ENCODE measurements at places on chromosomes 1 and 21.
A peak's percentile ranks its signal among the peaks of the same experiment; 100 is the strongest.

DNA sequence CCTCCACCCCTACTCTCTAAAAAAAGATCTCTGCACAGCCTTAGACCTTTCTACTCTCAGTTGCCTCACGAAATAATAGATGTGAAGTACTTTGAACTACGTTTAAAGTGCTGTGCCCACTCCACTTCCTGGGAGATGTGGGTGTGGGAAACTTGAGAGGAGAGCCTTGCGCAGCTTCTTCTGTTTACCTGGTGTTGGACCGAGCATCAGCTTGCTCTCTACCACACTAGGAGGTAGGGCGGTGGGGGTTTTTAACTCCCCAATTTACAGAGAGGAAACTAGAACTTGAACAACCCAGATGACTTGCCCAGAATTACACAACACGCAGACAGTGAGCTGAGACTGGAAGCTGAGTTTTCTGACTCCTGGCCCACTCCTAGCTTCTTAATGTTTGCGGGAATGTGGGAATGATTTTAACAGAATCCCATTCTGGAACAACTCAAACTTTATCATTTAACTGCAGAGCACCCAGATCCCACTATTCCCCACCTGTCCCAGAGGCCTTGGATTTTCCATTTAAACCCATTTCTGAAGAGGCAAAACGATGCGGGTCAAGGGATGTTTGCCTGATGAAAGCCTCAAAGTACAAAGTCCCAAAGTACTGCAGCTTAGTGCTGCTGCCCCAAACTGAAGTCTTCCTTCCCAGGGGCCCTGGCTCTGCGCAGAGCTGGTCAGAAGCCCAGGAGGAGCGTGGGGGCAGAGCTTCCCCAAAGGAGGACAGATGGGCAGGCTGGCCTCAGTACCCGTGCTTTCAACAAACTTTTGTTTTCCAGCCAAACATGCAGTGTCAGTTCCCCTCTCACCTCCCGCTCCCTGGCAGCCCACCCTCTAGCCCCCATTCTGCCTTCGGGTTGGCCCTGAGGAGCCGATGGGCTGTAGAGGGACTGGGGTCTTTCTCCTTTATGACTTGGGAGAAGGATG lies 19.0 kb downstream of the BTG2 start:
- peak; percentile 32 for DNase-seq

DNA sequence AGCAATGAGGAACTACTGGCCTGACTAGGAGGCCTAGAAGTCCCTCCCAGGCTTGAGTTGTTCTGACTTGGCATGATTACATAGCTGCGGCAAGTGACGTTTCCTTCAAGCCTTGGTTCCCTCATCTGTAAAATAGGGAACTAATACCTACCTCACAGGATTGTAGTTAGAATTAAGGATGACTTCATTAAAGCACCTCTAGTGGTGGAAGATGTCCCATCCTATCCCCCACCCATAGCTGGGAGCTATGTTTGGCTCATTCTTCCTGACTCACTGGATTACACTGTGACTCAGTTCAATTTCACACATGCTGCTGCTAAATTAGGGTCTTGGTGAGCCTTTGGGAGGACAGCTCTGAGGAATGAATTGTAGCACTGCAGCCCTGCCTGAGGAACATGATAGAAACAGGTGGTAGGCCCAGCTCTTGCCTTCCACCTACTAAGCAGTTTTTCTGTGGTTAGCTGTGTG lies 6.0 kb upstream of the SHISA4 start:
- no peak for DNase-seq

- no peak for DNase-seq
These were observed 41.0 kb downstream of the CEP350 start for GRCh38 chr1:179995576-179995975.

- DNase-seq, result no peak
These were observed 37.4 kb downstream of the CITED4 start for GRCh38 chr1:40824591-40825434.

DNA sequence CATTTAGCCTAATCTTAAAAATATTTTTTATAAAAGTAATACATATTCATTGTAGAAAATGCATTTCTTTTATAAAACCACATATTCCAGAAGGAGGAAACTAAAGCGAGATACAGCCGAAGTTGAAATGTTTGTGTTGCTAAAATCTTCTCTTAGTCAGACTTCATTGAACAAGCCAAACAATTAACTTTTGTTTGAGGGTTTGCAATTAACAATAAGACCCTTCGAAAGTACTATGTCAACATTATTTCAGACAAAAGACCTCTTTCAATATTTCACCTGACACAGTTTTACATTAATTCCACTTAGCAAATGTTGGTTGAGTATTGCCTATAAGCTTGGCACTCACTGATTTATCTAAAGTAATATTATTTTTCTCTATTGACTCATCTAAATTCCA lies 354.0 kb upstream of the ADAMTS5 start:
- no peak for DNase-seq

DNA sequence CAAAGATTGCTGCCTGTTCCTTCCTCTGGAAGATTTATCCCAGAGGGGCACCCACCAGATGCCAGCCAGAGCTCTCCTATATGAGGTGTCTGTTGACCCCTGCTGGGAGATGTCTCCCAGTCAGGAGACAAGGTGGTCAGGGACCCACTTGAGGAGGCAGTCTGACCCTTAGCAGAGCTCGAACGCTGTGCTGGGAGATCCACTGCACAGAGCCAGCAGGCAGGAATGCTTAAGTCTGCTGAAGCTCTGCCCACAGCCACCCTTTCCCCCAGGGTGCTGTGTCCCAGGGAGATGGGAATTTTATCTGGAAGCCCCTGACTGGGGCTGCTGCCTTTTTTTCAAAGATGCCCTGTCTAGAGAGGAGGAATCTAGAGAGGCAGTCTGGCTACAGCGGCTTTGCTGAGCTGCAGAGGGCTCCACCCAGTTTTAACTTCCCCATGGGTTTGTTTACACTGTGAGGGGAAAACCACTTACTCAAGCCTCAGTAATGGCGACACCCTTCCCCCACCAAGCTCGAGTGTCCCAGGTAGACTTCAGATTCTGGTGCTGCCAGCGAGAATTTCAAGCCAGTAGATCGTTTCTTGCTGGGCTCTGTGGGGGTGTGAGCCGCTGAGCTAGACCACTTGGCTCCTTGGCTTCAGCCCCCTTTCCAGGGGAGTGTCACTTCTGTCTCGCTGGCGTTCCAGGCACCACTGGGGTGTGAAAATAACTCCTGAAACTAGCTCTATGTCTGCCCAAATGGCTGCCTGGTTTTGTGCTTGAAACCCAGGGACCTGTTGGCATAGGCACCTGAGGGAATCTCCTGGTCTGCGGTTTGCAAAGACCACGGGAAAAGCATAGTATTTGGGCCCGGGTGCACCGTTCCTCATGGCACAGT lies 51.1 kb upstream of the PDC start:
- no peak for DNase-seq

DNA sequence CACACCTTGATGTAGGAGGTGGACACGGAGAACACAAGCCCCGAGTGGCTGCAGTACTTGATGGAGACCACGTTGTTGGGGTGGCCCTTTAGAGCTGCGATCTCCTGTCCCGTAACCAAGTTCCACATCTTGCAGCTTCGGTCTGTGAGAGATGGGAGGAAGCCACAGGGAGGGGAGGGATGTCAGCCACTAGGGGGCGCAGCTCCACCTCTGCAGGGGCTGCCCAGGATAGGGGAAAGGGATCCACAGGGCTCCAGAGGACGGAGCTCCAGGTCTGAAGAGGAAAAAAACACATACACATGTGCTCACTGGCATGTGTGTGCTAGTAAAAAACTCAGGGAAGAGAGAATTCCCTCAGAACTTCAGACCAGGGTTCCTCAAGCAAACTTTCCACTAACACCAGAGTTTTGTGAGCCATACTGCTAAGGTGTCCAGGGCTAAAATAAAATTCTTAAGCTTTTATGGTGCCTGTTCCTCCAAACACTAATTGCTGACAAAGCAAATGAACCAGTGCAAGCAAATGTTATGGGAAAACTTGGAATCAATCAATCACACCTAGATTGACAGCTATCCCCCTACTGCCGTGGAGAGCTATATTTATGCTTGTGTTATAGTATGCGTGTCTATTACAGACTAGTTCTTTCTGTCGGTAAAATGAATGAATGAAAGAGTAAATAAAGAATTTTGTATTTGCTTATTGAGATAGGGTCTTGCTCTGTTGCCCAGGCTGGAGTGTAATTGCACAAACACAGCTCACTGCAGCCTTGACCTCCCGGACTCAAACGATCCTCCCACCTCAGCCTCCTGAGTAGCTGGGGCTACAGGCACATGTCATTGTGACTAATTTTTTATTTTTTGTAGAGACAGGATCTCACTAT lies 43.7 kb downstream of the KIF21B start:
- peak; percentile 35 for DNase-seq

DNA sequence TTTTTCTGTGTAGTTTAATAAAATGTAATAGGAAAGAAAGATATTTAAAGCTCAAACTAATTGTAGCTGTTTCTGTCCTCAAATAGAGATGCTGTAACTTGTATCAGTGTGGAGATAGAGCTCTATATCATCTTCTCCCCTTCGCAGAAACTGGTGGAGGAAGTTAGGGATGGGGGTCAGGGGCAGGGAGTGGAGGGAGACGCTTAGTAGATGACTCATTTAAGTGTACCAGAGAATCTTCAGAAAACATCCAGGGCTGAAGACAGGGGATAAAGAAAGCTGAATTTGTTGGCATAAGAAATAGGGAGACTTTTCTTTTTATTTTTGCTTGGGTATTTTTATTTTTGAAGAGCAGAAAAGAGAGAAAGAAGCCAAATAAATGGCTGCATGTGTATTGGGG lies 282.6 kb upstream of the DPYD start:
- DNase-seq, result no peak

GRCh38 chr1:165647970-165648369 lies 16.9 kb downstream of the MGST3 start:
- no peak for DNase-seq

DNA sequence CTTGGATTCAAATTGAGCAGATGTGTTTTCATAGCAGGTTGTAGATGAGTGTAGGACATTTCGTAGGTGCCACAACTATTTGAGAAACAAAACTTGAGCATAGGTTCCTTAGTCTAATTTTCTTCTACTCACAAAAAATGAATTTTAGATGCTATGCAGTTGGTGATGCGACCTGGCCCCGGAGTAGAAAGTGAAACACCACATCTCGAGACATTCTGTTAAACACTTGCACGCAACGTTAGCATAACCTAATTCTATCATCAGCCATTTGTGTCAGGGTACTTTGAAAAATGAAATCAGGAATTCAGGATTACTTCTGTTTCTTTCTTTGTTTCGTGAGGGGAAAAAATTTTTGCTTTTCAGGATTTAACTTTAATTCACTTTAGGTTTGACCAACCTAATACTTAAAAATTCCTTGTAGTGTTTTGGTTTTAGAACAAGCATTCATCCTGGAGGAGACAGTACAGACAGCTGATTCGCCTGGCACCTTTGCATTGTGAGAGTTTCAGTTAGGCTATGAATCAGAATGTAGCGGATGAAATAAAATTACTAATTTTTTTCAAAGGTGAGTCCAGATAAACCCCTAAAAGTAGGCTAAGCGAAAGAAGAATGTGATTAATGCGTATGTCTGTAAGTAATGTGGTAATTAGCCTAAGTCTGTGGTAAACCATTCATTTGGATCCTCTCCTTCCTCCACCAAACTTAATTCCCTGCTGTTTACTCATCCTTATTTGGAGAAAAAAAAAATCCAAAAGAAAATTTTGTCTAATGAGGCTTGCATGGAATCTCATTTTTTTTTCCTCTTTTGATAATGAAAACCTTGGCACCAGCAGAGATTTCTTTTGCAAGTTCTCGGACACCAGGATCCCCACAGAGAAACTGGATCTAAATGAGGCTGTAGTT lies 44.9 kb downstream of the MAP3K21 start:
- no peak for DNase-seq

DNA sequence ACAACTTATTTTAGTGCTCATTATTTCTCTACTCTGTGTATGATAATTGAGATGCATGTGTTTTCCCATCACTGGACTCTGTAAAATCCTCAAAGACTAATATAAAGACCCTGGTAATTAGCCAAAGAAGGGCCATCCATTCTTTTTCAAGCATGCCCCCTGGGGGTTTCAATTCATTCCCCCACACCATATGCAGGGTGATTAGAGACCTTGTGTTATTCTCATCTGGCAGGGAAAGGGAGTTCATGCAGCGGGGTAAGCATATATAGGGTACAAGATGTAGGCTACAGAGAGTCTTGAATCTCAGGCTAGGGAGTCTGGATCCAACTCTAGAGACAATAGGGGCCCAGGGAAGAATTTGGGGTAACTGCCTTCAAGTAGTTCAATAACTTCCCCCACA lies 166.5 kb downstream of the TNR start:
- DNase-seq, result no peak

DNA sequence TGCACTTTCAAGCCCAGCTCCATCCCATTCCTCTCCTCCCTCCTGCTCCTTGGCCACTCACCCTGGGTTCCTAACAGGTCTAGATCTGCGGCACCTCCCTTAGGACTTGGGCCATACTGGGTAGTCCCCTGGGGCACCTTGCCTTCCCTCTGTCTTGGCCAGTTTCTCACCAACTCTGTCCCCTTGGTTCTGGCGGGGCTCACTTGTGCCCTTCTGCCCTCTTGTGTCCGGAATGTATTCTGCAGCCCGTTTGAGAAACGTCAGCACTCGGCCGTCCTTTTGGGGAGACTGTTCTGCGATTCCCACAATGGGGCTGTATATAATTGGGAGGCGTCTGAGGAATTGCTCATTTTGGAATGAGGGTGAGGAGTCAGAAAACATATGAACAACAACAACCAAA lies 162.4 kb downstream of the ZSCAN20 start:
- no peak for DNase-seq

DNA sequence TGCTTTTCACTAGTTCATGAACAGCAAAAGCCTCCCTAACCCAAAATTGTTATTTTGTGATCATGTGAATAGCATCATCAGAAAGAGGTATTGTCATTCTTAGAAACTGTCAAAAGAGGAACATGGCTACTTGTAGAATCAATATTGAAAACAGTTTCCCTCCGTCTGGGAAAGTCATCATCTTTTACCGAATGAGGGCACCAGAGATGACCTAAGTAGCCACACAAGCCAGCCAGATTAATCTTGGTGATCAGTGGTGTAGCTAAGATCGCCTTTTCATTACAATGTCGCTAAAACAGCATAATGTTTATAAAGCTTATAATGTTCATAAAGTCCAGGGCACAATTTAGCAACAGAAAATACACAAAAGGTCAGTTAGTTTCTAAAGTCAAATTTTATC lies 136.1 kb downstream of the SIPA1L2 start:
- no peak for DNase-seq

- DNase-seq, result no peak
These were observed 21.8 kb upstream of the RIMKLA start for GRCh38 chr1:42358791-42359190.

DNA sequence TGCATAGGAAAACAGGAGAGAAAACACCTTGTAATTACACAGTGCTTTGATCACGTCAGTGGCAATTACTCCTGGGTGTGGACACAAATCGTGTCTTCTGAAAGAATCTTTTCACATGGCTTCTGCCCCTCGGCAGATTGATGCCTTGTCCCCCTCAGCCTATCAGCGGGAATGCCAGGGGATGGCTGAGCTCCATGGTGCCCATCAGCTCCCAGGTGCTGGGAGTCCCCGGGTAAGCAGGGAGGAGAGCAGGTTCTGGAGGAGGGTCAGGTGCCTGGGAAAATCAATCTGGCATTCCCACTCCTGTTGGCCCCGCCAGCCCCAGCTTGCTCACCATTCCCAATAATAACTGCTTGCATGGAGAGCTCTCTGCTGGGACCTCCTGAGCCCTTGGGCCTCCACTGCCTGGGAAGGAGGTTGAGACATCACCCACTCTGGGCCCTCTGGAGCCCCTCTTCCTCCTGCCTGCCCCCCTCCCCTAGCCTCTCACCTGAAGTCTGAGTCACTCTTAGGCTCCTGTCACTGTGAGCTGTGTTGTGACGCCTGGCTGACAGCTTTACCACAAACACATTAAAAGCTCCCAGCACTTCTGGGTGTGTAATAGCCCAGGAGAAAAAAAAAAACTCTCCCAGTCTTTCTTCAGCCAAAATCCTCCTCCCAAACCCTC lies 4.9 kb downstream of the CAMK2N1 start:
- no peak for DNase-seq
